ENCODE measurements at places on chromosomes 6 and 20.

- no peak for DNase-seq
Observed at GRCh38 chr6:107894809-107895396, 63.1 kb downstream of the SEC63 start.

DNA sequence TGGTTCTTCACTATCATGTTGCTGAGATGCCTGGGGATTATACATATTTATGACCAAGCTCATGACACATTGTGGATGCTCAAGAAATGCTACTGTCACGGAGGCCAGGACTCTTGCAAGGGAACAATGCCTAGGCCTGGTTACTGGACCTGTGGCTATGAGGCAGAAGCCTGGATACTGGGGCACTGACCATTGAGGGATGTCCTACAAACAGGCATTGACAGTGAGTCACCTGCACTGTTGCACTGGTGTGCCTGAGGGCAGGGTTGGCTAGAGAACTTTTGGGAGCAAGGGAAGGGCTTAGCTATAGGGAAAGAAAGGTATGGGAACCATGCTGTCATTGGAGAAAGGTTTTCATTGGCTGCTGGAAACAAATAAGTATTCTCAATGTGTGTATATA, 313.1 kb upstream of the SUPT3H start:
- DNase-seq, result no peak

GRCh38 chr20:60055740-60056139, 97.5 kb downstream of the CDH26 start:
- peak; percentile 99 for DNase-seq

GRCh38 chr6:15365273-15365687, 119.4 kb downstream of the JARID2 start:
- DNase-seq, result peak; percentile 94

DNA sequence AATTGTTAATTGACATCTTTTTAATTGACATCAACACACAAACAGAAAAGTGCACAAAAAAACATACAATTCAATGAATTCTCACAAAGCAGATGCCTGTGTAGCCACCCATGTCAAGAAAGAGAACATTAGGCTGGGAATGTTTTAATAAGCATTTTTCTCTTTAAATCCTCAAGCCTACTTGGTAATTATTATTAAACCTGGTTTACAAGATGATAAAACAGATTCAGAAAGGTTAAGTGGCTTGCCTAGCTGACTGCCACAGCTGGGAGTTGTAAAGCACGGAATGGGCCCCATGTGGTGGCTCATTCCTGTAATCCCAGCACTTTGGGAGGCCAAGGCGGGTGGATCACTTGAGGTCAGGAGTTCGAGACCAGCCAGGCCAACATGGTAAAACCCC, 90.0 kb upstream of the AKAP12 start:
- DNase-seq, result no peak

DNA sequence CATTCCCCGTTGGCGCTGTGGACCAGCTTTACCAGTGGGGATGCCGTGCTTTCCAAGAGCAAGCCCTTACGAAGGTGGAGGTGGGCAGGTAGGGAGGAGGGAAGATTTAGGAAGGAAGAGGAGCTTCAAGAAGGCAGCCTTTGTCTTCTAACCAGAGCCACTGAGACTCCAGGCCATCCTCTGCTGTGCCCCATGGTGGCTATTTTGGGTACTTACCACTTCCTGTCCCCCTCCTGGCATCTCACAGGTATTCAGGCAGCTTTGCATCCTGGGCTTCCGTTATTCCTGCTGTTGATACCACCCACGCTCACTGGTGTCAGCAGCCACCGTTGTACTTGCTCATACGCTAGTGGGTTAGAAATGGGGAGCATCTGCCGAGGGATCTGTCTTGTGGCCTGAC, 22.9 kb downstream of the ERMARD start:
- DNase-seq, result no peak

- DNase-seq, result no peak
Observed at GRCh38 chr6:137265561-137266308, 46.5 kb upstream of the IFNGR1 start.

DNA sequence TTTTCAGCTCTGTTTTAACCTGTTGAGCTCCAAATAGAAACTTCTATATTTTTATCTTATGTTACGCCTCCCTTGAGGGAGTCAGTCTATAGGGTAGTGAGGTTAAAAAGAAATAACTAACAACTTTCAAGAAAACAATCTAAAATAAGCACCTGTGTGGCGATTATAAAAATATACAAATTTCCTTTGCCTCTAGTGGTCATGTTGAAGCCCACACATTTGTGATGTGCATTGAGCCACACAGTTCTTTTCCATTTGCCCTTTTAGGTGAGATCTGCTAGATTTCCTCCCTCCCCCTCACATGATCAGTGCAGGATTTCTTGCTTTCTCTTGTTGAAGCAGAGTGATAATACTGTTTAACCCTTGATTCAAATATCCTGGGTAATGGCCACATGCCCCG, 84.2 kb downstream of the MYB start:
- no peak for DNase-seq

GRCh38 chr6:16849988-16850680, 88.9 kb upstream of the ATXN1 start:
- DNase-seq, result no peak

DNA sequence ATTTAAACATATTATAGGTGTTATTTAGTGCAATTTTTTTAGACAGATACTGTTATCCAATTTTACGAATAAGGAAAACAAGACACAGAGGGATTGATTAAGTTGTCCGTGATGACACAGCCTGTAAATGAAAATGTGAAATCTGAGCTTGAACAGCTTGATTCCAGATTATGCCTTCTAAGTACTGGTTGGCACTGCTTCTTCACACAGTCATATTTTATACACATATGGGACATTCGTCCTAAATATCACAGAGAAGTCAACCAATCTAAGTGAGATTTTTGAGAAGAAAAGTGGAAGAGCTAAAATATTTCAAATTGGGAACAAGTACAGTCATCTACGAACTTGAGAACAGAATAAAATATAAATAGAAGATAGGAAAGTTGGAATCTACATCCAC, 756.3 kb downstream of the BCKDHB start:
- no peak for DNase-seq

DNA sequence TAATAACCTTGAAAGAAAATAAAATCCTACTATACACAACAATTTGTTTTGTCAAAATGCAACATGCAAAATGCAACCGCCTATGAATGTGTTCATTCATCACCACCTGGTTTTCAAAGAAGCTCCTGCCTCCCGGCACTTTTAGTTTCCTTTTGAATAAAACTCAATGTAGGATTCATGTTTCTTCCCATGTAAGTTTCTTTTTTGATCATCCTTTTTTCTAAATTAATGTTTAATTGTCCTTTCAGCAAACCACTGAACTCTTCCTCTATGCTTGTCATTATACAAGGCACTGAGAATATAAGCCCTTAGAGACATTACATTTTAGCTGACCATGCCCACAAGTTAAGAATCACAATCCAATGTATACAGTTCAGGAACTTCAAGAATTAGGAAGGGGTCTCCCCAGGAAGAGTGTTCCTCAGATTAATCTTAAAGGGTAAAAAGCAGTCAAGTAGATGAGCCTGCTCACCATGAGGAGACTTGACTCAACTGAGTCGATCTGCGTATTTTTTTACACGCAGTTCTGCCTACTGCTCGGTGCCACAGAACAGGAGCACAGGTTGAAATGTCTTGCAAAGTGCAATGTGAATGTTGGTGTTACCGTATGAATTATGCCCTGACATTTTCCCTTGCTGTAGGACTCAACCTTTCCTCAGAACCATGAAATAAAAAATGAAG, 7.2 kb upstream of the THEMIS start:
- no peak for DNase-seq

DNA sequence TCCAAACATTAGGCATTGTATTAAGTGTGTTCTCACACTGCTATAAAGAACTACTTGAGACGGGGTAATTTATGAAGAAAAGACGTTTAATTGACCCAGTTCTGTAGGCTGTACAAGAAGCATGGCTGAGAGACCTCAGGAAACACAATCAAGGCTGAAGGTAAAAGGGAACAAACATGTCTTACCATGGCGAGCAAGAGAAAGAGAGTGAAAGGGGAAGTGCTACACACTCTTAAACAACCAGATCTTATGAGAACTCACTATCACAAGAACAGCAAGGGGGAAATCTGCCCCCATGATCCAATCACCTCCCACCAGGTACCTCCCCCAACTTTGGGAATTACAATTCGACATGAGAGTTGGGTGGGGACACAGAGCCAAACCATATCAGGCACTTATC, 86.6 kb upstream of the TOP1 start:
- peak; percentile 31 for DNase-seq

- no peak for DNase-seq
Observed at GRCh38 chr6:56947924-56948323, 7.0 kb upstream of the BEND6 start.

GRCh38 chr6:140567466-140567865, 1193.0 kb upstream of the CITED2 start:
- DNase-seq, result no peak

- no peak for DNase-seq
Observed at GRCh38 chr6:137944793-137945498, 77.9 kb downstream of the TNFAIP3 start.

- DNase-seq, result no peak
Observed at GRCh38 chr6:23184351-23184750, 615.0 kb downstream of the HDGFL1 start.

- DNase-seq, result no peak
Observed at GRCh38 chr6:148701375-148701774, 45.5 kb upstream of the UST start.

- no peak for DNase-seq
Observed at GRCh38 chr6:106731144-106731842, 101.9 kb downstream of the QRSL1 start.

All from HL-60 (cell line).